ENCODE measurements at places on chromosomes 6 and 20. TPM values are rescaled to one million over a fixed set of nuclear protein-coding genes. Genes with fewer than 3 reads are reported as not detected.

DNA sequence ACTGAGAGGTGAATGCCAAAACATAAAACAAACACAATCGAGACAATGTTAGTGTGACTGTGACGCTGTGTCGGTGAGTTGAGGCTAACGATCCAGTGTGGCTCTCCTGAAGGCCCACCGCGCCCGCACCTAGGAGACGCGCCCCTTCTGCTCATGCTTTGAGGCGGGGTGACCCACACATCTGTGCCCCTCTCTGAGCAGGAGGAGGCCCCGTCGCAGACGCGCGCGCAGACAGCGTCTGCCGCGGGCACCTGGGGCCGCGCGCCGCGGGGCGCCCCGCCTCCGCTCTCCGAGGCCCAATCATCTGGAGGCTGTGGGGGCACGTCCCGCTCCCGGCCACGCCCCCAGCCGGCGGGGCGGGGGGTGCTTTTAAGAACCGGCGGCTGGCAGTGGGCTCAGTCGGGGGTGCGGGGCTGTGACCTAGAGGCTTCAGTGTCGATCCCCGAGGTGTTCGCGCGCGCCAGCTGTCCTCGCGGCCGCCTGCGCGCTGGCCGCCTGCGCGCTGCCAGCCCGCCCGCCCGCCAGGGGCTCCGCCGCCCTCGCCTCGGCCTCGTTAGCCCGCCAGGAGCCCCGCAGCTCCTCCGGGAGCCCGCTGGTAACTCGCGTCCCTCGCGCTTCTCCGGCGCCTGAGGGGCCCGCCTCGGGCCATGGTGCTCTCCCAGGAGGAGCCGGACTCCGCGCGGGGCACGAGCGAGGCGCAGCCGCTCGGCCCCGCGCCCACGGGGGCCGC lies at the start of gene SLC16A10:
Gene SLC16A10 (plus strand): TSS at position 398 of the 730 bp plus-strand sequence. CDS start 250 bp downstream, at position 648.
- ATAC-seq = peak; percentile 58

GRCh38 chr6:68008445-68008844 lies 626.6 kb upstream of the ADGRB3 start:
- no peak for ATAC-seq

DNA sequence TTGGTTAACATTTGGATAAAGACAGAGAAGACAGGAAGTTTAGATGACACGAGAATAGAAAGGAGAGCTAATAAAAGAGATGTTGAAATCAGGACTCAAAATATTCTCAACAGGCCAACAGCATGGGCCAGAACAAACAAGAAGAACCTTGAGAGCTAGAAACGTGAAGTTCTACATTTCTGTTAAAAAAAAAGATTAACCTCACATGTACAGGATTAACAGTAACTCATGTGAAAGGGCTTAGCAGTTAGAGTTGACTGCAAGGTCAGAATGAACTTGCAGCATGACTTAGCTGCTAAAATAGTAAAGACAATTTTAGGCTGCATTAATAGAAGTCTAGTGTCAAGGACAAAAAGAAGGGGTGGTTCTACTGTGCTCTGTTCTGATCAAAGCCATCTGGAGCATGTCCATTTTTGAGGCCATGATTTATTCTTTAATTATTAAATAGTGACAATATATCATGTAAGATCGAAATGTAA lies 331.1 kb upstream of the HSF2 start:
- ATAC-seq = peak; percentile 84

DNA sequence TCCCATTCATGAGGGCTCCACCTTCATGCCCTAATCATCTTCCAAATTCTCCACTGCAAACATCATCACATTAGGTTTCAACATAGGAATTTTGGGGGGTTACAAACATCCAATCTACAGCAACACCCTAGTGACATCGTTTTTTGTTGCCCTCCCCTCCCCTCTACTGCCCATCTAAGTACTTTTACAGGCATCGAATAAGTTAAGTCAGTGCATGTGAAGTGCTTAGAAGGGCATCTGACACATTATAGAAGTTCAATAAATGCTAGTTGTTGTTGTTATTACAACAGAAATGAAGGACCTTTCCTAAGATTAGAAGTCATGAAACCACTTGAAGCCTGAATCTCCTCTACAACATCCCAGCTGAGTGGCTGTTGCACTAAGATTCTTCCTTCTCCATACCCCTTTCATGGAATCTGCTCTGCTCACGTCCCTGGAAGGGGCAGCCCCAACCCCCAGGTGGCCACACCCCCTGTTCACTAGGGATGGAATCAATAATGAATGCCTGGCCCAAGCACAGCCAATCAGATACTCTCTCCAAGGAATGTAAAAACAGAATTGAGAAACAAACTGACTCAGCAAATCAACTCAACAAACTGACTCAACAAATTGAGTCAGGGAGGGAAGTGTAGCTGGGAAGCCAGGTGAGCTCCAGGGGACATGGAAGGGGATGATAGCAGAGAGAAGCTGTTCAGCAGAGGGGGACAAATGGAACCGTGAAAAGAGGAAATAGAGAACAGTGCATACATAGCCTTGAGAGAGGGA lies 3.9 kb upstream of the LRP11 start:
- ATAC-seq = no peak

DNA sequence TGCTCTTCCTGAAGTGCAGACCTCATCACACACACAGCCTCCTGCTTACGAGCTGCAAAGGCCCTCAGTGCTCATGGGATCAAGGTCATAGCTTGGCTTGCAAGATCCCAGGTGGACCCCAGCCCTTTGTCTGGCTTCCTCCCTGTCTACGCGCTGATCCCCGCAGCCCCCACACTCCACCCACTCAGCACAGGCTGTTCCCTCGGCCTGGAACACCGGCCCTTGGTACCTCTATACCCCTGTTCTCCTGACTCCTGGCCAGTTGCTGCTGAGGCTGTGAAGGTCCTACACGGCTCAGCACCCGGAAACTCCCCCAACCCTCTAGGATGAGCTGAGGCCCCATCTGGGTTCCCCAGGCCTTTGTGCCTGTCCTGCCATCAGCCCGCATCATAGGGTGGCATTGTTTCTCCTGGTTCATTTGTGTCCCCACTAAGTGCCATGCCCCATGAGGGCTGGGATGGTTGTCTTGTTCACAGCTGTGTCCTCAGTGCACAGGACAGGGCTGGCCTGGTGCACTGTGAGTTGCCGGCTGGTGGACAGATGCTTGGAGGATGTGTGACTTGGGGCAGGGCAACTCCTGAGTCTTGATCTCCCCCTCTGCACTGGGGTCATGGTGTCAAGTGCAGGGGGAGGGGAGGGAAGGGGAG lies 57.0 kb downstream of the ADNP start:
- ATAC-seq = no peak

DNA sequence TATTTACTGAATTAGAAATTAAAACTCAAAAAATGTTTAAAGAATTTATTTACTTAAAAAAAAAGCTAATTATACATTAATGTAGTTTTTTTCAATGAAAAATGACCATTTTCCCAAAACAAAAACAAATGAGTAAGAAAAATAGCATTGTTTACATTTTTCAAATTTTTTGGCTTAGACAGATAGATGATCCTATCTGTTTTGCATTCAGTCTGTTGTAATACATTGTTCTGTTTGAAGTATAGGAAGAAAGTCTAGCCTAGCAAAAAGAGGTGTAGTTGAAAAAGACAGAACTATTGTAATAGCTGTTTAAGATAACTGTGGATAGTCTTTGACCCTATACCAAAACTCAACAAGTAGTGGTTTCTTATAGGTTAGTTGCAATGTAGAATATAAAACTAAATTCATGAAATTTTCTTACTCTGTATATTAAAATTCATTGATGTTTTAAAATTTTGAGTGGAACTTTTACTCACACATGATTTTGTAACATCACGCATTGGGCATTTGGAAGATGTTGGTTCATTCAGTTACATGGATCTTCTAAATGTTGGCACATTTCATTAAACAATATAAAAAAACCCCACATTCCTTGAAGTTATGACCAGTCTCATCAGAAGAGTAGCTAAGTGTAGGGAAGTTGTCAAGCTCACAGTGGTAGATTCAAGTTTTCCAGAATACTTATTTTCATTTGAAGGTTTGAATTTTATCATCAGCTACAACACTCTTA lies 62.0 kb downstream of the KCNS1 start:
- no peak for ATAC-seq

DNA sequence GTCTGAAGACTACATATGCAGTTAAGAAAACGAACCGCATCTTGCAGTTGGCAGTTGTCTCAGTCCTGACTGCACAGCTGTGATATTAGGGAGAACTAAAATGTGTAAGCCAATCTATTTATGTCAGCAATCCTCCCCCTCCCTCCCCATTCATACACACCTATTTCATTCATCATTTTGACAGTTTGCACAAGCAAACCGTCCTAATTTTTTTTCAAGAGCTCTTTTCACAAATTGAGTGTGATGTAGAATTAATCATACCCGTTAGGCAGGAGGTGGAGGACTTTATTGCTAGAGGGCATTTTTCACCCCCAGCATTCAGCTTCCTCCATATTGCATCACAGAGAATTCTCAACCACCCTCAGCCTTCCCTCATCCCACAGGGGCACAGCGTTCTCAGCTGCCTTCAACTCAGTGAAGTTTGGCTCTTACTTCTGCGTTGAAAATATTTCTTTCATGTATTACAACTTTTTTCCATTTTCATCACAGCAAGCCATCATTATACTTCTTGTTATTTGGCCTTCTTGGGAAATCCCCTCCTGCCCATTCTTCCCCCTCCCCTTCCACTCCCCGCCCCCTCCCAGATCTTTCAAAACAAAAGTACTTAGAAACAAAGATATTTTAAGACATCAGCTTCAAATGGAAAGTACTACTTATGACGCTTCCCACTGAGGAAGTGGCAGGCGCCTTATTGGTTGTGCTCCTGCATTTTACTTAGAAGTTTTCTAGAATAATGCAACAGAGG lies 37.5 kb downstream of the NOX3 start:
- ATAC-seq = peak; percentile 60

- no peak for ATAC-seq
Measured at GRCh38 chr6:154157706-154158105, 118.7 kb downstream of the OPRM1 start.

DNA sequence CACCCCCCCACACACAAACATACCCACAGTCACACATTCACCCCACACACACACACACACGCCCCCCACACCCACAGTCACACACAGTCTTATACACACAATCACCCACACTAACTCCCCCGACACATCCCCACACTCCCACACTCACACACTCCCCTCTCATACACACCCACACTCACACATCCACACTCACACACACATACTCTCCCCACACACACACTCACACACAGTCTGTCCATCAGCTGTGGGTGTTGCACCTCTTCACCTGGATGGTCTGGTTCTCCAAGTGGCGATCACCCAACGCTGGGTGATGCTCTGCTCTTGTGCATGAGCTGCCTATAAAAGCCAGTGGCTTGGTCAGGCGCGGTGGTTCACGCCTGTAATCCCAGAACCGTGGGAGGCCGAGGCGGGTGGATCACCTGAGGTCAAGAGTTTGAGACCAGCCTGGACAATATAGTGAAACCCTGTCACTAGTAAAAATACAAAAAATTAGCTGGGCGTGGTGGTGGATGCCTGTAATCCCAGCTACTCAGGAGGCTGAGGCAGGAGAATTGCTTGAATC lies 158.9 kb downstream of the SMOC2 start:
- no peak for ATAC-seq

DNA sequence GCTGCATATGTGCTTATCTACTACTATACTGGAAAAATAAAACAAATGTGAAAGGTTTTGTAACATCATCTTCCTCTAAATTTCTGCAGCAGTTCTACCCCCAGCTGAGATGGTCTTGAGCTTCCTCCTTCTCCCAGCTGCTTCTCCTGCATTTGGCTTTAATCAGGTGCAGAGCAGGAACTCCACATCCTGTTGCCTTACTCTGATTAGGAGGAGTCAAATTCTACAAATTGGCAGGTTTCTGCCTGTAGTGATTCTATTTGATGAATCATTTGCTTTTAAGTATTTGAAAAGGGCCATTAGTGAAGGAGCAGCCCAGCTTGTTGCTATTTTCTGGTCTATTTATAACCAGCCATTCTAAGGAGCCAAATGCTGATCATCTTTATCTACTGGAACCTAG lies 224.5 kb downstream of the GMDS start:
- no peak for ATAC-seq

DNA sequence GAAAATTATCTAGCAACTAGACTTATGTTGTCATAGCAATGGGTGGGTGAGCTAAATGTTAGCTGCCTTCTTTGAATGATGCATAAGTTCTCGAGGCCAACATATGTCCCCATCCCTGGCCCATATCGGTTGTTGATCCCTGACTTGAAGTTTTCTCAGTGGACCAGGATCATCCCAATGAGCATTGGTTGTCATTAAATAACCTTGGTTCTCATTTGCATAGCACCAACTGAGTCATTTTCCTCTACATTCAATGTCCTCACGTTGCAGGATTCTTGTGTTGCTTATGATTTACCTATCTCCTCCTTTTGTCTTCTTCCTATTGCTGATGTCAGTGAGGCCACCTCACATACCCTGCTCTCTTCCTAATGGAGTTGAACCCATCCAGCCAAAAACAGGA lies 12.1 kb upstream of the AHCY start:
- ATAC-seq = no peak

DNA sequence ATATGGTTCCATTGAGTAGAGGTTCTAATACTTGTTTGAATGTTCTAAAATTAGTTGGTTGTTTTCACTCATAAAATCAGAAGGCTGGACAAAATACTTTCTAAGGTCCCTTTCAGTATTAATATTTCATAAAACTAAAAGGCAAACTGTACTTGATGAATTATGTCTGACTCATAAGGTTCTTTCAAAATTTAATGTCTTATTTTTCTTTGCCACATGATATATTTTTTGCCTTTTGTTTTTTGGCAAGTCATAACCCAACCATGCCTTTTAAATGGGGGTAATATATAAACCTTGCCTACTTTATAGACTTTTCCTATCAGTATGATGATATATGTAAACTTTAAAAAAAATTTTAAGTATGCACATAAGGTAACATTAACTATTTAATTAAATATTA lies 244.7 kb downstream of the PTPRK start:
- no peak for ATAC-seq

DNA sequence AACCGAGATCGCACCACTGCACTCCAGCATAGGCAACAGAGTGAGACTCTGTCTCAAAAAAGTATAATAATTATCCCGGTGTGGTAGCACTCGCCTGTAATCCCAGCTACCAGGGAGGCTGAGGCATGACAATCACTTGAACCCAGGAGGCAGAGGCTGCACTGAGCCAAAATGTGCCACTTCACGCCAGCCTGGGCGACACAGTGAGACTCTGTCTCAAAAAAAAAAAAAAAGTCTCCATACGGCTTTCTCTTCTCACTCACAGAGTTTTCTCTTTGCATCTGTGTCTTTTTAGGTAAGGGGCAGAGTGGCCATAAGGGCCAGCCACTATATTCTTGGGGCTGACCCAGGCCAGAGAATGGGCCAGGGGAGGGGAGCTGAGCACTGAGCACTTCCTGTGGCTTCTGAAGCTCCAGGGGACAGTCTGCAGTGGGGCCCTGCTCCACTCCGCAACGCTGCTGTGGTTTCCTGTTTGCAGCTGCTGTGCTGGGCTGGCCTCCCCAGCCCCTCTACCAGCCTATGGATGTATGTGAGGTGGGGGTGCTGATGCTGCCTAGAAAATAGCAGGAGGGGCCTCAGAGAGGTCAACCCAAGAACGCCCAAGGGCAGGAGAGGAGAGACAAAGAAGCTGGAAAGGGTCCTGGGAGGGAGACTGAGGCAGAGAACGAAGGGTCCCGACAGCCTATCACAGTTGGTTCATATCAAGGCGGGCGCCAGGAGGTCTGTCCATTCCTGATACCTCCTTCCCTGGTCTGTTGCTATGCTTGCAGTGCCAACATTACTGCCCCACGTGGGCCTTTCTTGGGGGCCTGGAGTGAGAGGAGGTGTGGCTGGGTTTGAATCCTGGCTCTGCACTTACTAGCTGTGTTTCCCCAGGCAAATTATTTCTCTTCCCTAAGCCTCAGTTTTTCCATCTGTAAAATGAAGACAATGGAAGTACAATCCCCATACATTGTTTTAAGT lies 16.0 kb downstream of the SLA2 start:
- ATAC-seq = no peak

The PRSS16 gene
- not detected for total RNA-seq

The SLC25A27 gene
- total RNA-seq = 13.2 TPM

The ADGRF5 gene
- total RNA-seq = 11.7 TPM

Measured in gastroesophageal sphincter (tissue), 4 donors.